ENCODE measurements at places on chromosomes 1 and 21.

DNA sequence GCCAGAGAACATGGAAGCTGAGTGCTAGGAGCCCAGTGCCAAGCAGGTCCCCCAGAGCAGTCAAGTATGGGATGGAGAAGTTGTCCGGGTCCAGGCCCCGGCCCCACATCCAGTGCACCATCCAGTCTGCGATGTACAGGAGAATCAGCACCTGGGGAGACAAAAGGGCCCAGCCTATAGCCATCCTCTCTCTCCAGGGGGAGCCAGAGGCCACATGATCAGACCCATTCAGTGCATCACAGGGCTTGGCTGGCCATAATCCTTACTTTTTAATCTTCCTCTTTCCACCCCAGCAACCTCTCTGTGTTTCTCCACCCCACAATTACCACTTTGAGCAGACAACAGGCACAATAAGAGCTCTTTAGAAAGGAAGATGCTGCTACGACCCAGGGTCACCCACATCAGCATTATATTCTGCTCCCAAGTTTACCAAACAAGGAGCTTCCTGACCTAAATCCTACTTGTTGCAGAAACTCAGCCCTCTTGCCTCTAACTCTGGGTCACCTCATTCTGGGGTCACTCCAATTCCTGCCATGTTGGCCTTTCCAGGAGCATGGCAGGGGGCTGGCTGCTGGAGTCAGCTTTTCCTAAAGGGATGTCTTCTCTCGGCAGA is 16.4 kb upstream of the RAB29 start:
- DNase-seq = peak; percentile 71

DNA sequence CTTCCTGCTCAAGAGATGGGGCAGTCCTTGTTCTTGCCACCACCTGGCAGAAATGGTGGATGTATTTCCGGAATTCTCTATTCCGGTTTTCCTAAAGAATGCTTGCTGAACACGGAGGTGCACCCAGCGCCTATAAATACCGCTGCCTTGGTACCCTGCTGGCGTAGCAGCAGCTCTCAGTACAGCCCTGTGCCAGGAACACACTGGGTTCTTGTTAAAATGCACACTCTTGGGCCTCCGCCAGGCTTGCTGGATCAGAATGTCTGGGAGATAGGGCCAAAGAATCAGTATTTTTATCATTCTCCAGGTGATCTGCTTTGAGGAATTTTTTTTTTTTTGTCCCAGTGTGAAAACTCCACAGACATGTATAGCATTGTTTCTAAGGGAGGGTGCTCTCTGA is 54.2 kb downstream of the IGSF5 start:
- no peak for DNase-seq

DNA sequence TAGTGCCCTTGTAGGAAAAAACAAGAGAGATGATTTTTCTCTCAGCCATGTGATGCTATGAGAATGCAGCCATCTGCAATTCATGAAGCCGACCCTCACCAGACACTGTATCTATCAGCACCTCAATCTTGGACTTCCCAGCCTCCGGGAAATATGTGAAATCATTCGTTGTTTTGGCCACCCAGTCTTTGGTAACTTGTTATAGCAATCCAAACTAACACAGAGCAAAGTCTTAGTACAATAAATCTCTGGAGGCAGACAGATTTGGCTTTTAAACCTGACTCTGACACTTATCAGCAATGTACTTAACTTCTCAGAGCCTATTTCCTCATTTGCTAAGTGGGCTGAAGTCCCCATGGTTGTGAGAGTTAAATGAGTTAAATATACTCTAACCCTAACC is 5.1 kb upstream of the MED18 start:
- DNase-seq = no peak

DNA sequence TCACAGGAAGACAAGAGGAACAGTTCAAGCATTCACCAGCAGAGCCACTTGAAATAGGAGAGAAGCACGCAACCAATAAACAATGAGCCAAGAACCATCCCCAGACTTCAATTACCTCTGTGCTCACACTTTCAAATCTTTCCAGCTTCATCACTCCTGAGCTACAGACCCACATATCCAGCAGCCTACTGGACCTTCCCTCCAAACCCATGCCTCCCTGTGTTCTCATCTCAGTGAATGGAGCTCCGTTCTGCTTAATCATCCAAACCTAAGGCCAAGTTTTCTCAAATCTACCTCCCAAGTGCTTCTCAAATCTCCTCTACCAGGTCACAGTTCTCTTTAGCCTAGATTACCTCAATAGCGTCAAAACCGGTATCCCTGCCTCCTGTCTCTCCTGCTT is 3.7 kb downstream of the PEF1 start:
- no peak for DNase-seq

DNA sequence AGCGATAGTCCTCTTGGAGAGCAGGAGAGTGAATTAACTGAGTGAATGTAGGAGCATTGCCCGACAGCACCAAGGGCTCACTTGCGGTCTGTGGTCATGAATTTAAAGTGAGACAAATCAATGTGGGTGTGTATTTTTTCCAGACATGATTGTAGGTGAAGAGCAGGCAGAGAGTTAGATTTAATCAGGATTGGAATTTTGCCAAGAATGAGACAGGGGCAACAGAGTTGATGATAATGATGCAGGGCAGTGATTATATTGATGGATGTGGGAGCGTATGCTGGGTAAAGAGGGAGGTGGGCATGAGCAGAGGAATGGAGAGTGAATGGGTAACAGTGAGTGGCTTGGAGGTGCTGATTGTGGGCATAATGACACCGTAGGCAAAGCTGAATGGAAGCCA is 20.0 kb upstream of the SYT6 start:
- no peak for DNase-seq

DNA sequence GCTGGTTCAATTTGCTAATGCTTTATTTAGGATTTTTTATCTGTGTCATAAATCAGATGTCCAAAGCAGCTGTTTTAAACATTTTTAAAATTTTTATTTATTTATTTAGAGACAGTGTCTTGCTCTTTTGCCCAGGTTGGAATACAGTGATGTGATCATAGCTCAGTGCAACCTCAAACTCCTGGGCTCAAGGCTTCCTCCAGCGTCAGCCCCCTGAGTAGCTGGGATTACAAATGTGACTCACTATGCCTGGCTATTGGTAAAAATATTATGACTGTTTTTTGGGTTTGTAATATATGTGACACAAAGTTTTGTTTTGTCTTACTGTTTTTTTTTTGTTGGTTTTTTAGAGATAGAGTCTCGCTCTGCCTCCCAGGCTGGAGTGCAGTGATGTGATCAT is 11.8 kb downstream of the ZBED6 start:
- DNase-seq = no peak

GRCh38 chr1:100034470-100034869 is 64.7 kb downstream of the SLC35A3 start:
- DNase-seq = peak; percentile 64

DNA sequence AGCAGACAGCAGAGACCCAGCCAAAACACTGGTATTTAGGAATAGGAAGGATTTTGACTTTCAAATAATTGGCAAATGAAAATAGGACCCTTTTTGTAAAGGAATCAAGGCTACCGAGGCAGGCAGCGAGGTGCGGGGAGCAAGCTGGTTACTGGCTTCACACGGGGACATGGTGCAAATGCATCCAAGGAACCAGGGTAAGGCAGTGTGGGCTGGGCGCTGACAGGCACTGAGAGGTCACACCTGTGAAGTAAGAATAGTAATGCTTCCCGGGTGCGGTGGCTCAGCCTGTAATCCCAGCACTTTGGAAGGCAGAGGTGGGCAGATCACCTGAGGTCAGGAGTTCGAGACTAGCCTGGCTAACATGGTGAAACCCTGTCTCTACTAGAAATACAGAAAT is 15.5 kb downstream of the CHAF1B start:
- no peak for DNase-seq

DNA sequence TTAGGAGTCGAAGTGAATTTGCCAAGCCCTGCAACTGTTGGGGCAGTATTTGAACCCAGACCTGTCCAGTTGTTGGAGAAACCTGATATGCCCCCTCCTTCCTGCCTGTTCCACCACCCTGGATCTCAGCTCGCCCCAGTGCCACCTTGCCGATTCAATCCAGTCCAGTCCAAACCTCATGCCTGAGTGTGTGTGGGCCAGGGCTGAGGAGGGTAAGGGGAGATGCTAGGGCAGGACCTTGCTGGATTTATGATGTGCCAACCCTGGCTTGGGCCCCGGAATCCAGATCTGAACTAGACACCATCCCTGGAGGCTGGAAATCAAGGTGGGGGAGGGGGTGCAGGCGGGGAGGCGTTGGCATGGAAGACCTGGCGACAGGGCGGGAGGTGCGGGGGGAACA is 98.9 kb upstream of the WNT4 start:
- no peak for DNase-seq

DNA sequence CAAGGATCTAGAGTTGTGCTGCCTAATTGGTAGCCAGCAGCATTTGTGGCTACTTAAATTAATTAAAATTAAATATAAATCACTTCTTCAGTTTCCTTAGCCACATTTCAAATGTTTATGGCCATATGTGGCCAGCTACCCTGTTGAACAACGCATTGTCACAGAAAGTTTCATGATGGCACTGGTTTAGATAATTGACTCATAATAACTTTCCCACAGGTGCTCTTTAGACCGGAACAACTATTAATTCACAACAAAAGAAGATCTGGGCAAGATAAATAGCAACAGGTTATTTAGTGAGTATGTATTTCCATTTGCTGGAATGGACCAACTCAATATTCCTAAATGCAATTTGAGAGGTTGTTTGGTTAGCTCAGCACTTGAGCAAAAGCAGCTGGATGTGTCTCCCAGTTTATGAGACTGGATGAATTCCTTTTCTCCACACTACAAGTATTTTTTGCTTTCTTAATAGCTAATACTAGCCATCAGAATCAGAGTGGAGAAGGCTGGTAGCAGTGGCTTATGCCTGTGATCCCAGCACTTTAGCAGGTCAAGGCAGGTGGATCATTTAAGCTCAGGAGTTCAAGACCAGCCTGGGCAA is 3.7 kb upstream of the AMIGO1 start:
- DNase-seq = no peak

DNA sequence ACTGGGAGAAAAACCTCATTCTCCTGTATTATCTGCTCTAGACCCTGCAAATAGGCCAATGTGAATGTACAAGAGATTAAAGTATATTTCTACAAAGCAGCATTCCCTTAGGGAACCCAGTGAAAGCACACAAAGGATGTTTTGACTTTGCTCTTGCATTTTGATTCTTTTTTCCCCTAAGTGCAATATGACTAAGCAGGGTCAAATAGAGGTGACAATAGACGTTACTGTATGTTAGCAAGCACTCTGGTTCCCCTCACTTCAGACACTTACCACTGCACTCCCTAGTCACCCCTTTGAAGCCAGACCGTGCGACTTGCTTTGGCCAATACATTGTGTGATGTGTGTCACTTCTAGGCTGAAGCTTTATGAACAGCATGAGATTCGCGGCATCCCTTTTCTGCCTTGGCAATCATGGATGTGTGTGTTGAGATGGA is 209.7 kb downstream of the RHOU start:
- no peak for DNase-seq

DNA sequence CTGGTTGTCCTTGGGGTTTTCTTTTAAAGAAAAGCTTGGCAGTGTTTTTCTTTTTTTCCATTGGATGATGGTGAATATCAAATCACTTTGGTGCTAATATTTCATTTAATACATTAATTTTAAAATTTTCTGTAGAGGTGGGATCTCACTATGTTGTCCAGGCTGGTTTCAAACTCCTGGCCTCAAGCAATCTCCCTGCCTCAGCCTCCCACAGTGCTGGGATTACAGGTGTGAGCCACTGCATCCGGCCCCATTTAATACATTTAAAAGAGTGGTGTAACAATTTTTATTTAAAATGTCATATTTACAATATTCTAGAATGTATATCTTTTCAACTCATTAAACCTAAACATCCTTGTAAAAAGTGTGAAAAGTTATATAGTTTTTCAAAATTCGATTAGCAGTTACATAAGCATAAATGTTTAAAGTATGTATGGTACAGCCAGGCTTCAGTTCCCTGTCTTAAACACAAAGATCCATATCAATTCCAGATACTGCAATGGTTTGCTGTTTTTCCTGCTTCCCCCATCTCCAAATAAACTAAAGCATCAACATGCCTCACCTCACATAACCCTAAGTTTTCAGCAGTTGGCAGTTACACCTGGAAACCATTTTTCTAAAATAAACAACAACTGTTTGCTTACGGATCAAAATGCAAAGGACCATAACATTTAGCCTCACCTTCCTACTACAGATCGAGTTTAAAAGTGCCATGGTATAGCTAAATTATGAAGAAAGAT is 8.9 kb upstream of the LGALS8 start:
- no peak for DNase-seq

GRCh38 chr1:209855623-209856022 is 27.9 kb downstream of the UTP25 start:
- DNase-seq = no peak

DNA sequence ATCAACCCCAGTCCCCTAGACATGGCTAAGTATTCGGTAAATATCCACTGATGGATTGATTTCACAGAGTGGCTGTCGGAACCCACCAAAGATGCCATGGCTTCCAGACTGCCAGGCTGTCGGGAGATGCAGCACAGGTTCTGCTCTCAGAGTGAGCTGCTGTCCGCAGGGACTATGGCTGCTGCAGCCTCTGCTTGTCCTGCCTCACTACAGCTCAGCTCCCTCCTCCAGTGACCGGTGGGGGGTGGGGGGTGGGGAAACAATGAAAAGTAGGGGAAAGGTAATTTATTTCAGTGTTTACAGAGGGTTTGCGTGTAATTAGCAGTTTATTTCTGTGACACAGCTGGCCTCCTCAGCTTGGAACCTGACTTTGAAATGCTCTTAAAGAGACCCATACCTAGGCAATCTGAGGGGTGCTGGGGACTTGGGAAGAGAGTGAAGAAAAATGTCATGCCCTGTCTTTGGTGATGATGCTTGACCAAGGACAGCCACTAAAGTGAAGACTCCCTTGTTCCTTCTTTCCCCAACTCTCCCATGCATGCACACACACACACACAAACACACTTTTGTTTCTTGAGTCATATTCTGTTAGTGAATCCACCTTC is 109.0 kb downstream of the CACNA1E start:
- DNase-seq = no peak

DNA sequence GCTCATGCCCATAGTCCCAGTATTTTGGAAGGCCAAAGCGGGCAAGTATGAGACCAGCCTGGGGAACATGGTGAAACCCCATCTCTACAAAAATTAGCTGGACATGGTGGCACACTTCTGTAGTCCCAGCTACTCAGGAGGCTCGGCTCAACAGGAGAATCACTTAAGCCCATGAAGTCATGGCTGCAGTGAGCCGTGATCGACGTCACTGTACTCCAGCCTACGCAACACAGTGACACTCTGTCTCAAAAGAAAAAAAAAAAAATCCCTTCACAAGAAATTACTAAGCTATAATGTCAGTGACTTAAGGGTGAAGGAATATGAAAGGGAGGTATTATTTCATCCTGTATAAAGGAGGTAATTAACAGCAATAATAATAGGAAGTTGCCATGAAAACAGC is 99.8 kb downstream of the ACBD6 start:
- no peak for DNase-seq

GRCh38 chr1:200530623-200531261 is 89.8 kb downstream of the KIF14 start:
- no peak for DNase-seq

Measured in hematopoietic multipotent progenitor cell treated with erythropoietin and hydrocortisone succinate and interleukin-3 and kit ligand, for 8 days (in vitro differentiated cells).